ENCODE measurements at places on chromosomes 16 and 17.

DNA sequence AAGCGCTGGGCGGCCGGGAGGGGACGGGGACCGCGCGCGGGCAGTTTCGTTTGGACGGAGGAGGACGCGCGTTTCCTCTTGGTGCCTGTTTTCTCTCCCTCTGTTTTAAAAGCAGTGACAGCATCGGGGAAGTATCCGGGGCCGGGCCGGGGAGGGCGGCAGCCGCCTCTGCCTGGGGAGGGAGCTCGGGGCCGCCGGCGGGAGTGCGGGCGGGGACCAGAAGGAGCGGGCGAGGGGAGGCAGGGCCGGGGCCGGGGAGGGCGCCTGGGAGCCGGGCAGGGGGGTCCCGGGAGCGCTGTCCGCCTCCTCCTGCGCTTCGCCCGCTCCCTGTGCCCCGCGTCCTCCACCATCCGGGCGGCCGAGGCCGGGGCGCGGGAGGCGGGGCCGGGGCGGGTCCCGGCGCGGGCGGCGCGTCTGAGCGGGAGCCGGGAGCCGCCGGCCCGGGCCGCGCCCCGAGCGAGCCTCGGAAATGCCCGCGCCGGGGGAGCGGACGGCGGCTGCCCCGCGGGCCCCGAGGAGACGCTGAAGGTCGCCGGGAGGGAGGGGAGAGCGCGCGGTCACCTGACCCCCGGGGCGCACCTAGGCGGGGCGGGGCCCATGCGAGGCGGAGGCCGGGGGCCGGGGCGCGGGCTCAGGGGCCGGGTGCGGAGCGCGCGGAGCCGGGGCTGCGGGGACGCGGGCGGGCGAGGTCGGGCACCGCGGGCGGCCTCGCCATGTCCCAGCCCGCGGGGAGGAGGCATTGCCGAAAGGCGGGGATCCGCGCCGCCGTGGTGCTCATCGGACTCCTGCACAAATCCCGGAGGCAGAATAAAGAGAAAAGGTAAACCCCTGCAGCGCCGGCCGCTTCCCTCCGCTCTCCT, 57.3 kb downstream of the RAP1GAP2 start:
- peak; percentile 31 for DNase-seq

DNA sequence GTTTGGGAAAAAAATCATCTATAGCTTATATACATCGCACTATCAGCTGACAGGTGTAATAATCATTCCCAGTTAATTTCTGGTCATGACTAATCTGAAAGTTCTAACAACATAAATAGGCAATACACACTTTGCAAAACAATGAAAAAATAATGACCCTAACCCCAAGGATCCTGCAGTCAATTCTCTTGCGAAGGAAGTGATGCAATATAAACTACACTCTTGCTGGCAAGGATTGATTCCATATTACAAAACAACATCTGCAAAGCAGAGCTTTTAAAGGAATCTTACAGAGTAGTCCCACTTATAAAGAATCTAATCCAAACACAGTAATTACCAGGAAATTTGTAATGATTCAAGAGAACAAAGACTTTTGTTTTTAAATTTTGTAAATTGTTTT, 73.4 kb downstream of the MYO1D start:
- DNase-seq, result no peak

DNA sequence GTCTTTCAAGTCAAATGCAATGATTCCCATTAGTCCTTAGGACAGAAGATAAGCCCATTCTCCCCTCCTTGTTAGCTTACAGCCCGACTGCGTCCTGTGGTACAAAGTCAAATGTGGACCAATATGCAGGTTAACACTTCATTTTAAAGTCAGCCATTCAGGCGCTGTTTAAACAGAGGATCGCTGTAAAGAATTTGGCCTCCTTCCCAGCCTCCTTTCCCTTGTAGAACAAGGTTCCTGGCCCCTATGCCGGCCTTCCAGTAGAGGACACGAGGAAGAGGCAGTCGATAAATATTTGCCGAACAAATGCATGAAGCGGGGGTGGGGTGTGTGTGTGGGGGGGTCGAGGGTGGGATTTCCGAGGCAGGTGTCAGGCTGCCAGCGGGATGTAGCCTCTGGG, 4.3 kb downstream of the SDK2 start:
- no peak for DNase-seq

- no peak for DNase-seq
These were observed 44.0 kb downstream of the SPOP start for GRCh38 chr17:49633762-49634484.

DNA sequence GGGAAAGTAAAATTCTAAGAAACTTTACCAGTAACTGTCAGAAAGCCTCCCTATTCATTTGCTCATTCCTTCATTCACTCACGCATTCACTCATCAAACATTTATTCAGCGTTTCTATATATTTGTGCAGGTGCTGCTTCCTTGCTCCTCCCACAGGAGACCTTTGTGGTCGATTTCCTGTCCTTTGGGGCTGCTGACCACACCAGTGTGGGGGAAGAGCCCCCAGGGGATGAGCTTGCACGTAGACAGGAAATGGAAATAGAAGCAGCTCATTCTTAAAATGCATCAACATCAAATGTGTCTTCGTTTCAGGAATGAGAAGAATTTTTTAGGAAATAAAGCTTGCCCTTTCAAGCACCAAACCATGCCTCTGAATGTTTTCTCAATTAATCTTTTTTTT, 9.6 kb downstream of the PIK3R6 start:
- DNase-seq, result no peak

DNA sequence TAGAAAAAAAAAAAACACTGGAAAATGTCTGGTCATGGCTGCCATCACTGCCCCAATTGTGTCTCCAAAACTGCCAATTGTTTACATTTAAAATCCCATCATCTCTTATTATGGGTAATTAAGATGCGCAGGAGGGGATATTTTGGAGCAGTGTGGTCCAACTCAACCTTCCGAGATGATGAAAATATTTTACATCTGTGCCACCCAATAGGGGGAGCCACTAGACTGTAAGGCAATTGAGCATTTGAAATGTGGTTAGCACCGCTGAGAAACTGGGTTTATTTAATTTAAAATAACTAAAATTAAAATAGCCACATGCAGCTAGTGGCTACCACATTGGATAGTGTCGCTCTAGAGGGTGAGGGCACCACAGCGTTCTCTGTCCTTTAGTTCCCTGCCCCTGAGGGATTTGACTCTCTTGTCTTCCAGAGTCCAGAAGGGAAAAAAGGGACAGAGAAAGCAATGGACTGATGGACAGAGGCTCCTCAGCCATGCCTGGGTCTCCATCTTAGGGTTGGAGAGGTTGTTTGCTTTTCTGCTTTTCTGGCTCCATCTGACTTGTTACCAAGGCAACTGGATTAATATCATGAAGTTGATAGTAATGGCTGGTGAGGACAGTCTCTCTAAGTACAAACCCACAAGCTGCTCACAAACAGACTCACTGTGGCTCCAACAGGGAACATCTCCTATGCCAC, 3.5 kb downstream of the MPO start:
- peak; percentile 25 for DNase-seq

DNA sequence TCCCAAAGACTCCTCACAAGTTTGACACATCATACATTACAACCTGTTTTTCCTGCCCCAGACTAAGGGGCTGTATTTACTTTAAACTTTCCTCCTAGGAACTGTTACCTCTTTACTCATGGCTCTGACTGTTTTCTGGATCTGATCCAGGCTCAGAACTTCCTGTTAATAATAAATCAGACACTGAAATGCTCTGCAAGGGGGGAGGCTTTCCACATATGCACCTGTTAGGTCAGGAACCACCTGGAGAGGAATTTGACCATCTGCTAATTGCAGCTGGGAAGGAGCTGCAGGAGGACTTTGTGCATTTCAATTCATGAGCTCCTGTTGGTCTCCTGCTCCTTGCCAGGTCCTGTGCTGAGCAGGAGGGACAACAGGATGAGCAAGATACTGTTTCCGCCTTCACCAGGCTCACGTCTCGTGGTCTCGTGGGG, 476.9 kb upstream of the CDH5 start:
- no peak for DNase-seq

GRCh38 chr17:41505809-41506767, 676 bp upstream of the KRT13 start:
- no peak for DNase-seq

DNA sequence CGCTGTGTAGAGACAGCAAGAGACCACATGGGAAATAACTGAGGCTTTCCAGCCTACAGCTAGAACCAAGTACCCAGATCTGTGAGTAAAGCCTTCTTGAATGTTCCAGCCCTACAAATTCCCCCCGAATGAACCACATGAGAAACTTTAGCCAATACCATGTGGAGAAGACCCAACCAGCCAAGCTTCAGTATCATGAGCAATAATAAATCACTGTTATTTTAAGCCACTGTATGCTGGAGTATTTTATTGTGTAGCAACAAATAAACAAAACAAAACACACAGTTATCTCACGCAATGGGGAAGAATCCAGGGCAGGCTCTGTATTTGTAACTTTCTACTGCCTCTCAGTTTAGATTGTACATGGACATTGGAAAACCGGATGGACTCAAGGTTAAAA, 426.2 kb downstream of the CDH11 start:
- no peak for DNase-seq

GRCh38 chr17:20156196-20157000, 147.2 kb downstream of the SPECC1 start:
- DNase-seq, result no peak

DNA sequence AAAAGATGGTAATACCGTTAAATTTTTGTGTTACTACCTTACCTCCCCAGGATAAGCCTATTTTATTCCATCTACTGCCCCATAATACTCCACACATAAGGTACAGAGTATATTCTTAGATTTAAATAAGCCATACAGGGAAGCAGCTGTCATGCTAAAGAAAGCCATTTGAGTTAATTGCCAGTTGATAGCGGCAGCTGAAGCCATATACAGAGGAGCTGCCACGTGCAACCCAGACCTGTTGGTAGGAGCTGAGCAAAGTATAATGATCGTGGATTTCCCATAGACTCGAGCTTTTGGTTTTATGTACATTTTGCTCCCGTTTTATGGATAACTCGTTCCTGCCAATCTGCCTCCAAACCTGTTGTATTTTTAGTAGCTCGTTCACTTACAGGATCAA, 12.0 kb downstream of the CPSF4L start:
- DNase-seq, result no peak

DNA sequence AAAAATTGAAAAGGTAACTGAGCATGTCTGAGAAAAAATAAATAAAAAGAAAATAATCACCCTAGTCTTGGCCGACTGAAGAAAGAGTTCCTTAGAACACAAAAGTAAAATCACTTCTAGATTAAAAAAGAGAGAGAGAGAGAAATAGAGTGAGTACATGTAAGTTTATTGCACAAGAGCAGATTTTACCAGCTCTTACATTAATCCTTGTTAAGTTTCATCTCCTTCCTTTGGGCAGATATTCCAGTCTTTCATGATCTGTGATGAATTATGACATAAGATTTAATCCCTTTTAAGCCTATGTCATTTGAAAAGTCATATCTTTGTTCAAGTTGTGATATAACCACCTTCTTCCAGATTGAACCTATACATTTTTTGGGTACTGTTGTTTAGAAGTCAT, 54.8 kb downstream of the NFAT5 start:
- DNase-seq, result no peak

DNA sequence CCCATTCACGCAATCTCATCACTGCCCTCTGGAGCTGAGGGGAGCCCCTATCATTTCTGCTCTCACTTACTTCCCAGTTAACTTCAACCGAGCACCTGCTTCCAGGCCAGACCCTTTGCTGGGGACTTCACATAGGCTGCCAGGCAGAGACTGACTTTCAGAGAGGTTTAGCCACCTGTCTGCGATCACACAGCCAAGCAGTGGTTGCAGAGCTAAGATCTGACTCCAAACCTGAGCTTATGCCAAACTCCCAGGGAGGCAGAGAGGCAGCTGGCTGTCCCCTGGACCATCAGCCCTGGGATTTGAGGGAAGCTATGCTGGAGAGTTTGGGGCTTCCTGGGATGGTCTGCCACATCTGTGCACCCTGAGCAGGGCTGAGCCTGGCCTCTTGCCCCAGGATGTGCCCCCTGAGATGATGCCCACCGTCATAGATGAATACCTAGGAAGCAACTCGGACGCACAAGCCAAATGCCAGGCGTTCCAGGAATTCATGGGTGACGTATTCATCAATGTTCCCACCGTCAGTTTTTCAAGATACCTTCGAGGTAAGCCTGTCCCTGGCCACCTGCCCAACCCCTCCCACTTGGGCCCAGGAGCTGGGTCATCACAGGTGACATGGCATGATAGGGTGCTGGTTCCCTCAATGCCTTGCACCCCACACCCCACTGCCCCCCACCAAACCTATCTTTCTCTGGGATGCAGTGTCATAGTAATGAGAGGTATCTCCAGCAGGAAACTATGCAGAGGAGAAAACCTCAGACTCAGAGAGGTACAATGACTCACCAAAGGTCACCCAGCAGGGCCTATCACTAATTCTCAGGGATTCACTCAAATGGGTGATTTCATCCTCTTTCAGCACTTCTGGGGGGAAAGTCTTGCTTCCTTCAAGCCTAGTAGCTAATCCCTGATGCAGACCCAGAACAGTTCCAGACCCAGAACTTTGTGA, 10.0 kb downstream of the CES3 start:
- DNase-seq, result no peak

- DNase-seq, result no peak
These were observed 997.6 kb upstream of the RBFOX1 start for GRCh38 chr16:6335072-6335471.

GRCh38 chr16:88467541-88467944, 14.5 kb downstream of the ZFPM1 start:
- no peak for DNase-seq

DNA sequence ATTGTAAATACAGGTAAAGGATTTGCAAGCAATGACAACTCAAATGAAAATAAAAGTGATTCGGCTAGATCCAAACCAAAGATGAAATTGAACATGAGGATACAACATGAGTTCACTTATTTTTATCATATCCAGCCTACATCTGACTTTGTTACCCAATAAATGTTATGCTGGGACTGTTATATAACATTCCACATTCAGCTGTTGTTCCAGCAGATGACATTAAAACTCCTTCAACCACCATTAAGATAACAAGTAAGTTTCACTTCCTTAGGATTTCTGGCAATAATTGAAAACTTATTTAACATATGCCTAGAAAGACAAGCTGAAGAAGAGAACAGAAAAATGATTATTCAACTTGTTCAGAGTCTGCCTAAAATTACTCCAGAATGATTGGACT, 729.4 kb downstream of the CDH11 start:
- no peak for DNase-seq

DNA sequence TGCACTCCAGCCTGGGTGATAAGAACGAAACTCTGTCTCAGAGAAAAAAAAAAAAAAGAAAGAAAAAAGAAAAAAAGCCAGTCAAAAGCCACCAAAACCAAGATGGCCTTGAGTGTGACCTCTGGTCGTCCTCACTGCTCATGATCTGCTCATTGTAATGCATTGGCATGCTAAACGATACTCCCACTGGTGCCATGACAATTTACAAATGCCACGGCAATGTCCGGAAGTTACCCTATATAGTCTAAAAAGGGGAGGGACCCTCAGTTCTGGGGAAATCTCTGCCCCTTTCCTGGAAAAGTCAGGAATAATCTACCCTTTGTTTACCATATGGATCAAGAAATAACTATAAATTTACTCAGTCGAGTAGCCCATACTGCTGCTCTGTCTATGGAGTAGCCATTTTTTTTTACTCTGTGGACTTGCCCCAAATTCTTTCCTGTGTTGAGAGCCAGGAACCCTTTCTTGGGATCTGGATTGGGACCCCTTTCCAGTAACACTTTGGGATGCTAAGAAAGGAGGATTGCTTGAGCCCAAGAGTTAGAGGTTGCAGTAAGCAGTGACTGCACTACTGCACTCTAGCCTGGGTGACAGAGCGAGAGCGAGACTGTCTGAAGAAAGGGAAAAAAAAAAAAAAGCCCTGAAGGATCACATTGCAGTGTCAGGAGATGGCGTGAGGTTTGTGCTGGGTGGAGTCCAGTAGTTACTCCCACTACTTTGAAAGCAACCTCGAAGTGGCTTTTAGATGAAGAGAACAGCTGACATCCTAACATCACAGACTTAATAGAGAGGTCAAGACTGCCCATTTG, 3.7 kb upstream of the TMEM231 start:
- no peak for DNase-seq

- DNase-seq, result no peak
These were observed 8.2 kb downstream of the MMP2 start for GRCh38 chr16:55487048-55487803.

All from CD4-positive, alpha-beta T cell treated with Interleukin-15 for 4 hours (primary cell).